ENCODE measurements at places on chromosomes 6 and 20.

GRCh38 chr6:156688620-156688971 lies 88.6 kb upstream of the ARID1B start:
- DNase-seq = no peak

DNA sequence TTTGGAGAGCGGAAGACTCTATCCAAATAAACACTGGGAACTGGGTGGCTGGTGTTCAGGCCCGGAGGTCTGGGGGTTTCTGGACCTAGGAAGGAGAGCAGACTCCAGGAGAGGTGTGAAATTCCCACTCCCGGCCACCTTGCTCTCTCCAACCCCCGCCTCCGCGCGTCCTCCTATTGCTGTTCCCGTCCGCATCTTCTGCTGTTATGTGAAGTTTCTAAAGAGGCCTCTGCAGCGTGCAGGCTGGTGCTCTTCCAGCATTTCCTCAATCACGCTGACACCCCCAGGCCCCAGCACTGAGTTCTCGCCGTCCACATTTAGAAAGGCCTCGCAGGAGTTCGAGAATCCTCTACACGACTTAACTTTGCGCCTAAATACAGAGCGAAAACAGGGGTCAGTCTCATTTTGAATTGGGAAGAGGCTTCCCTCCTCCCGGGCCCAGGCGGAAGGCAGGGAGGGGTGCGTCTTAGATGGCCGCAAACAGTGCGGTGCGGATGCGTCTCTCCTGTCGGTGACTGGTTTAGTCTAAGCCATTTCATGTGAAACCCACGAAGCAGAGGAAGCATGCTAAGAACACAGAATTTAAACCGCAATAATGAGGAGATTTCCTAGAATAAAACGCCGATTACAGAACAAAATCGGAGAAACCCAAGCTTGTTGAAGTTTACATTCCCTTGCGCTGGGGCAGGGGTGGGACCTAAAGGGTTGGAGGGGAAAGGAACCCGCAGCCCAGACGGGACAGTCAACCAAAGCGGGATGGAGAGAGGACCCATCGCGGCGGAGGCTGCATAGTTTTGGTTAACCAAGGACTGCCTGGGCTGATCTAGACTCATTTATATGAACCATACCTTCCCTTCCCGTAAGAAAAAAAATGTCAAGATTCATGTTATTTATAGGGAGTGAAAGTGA lies 4.0 kb upstream of the FOXF2 start:
- DNase-seq = no peak

- DNase-seq = no peak
Measured at GRCh38 chr20:11047559-11047958, 373.8 kb upstream of the JAG1 start.

DNA sequence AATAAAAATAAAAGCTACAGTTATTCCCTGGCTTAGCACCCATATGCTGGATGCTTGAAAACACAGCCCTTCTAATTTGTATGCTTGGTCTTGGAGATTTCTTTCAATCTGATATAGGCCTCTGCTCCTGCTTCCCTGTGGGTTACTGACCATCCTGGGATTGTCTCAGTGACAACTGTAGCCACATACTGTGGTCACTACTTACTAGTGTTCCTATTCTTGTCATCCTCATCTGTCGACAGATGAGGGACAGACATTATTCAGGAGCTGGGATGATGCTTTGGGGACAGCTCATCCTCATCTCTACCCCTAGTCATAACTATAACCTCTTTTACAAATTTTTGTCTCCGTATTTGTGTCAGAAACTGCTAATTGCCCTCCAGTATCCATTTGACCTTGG lies 388.9 kb upstream of the MAP3K7 start:
- no peak for DNase-seq

DNA sequence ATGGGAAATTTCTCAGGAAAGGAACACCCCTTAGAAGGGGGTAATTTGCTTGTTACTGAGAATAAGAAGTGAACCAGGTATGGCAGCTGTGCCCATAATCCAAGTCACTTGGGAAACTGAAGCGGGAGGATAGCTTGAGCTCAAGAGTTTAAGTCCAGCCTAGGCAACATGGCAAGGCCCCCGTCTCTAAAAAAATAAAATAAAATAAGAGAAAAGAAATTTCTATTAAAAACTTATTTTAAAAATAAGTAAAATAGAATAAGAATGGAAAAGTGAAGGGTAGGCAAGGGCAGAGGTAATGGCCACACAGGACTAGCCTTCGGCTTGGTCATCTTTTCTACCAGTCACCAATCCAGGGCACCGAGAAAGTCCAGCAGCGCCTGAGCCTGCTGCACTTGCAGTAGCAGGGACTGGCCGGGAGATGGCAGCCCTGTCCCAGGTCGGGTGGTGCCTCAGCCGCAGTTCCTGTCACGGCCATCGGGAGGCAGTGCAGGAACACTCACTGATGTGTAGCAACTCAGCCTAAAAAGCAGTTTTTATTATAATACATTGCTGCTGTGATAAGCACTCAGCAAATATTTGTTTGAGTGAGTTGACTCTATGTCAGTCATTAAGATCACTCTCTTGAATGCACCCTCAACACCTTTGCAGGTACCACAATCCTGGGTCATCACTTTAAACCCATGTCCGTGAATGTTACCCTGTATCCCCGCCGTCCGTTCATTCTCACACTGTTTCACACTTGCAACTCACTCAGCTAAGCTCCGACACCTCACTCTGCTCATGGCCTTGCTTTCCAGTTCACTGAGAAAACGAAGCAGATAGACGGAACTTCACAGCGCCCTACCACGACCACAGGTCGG lies 23.2 kb upstream of the GCM1 start:
- peak; percentile 81 for DNase-seq

- no peak for DNase-seq
Measured at GRCh38 chr20:45452772-45453691, 16.5 kb upstream of the WFDC2 start.

DNA sequence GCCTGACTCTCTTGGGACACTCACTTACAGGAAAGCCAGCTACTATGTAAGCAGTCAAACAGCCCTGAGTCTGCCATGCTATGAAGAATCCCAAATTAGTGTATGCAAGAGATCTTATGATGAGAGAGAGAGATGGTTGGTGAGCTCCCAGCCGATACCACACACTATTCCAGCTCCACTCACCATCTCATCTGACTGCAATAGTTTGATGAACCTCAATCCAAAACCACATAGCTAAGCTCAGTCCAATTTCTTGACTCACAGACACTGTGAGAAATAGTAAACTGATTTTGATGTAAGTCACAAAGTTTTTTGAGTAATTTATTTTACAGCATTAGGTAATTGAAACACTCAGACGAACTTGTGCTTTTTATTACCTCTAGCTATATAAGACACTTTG lies 441.4 kb downstream of the COL12A1 start:
- no peak for DNase-seq

DNA sequence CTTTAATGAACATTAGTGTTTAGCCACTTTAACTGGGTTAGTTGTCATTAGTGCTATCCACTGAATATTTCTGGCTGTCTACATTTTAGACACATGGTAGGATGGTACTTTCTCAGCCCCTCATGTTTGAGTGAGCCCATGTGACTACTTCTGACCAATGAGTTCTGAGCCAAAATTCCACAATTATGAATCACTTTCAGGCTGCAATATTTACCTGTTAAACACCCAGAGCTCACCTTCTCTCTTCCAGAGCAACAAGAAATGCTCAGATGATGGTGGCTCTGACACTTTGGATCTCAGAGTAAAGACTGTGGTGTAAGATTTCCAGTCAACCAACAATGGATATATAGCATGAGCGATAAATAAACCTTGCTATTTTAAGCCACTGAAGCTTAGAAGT lies 24.8 kb downstream of the SPACA1 start:
- no peak for DNase-seq

- no peak for DNase-seq
Measured at GRCh38 chr20:17643531-17644188, 38.4 kb downstream of the RRBP1 start.

GRCh38 chr20:48076247-48076646 lies 291.0 kb upstream of the SULF2 start:
- DNase-seq = no peak
